ENCODE measurements at places on chromosomes 7 and 10.

- DNase-seq: no peak
These were observed 28.8 kb downstream of the MIOS start for GRCh38 chr7:7595451-7595850.

DNA sequence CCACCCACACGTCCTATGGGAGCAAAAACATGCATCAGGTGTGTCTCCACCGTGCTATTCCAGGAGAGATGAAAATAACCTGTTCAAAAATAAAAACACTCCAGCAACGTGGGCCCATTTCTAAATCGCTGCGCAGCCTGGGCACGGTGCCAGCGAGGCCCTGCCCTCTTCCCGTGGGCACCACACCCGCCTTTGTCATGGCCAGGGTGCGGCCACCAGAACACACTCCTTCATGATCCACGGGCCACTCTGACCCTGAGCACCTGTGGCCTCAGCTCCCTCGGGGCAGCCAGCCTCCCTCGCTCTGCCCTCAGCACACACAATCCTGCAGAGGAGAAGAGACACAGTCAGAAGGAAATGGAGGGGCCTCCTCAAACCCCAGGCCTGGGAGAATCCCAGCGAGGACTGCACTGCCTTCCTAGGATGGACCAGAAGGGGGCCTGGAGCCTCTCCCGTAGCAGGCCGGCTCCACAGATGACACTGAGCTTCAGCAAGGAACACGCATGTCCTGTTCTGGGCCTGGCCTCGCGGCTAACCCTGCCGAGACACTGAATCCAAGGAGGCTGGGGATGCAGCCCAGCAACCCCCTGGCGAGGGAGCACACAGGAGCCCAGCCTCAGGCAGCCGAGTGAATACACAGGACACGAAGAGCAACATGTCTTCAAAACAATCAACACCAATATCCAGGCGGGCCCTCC, 169.0 kb downstream of the MAD1L1 start:
- no peak for DNase-seq

GRCh38 chr10:32050177-32050576, 6.0 kb downstream of the KIF5B start:
- no peak for DNase-seq

GRCh38 chr7:67625257-67625737, 628.7 kb downstream of the TYW1 start:
- peak; percentile 92 for DNase-seq

DNA sequence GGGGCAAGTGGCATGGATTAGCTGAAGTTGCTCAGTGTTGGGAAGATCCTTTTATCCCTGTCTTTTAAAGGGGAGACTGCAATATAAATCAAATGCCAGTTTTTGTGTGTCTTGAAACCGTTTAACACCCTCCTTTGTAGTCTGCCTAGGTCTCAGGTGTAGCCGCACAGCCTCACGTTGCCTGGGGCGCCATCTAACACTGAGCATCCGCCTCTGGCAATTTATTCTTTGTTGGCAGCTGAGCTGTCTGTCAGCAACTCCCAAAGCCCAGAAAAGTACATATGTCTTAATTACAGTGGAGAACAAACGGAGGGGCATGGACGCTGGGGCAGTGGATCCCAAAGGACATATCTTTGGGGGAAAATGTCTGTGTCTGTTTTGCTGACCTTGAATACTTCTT, 254.7 kb downstream of the STK31 start:
- DNase-seq: no peak

GRCh38 chr10:115295213-115295805, 202.1 kb downstream of the ATRNL1 start:
- no peak for DNase-seq

- no peak for DNase-seq
These were observed 753 bp downstream of the CAMK2B start for GRCh38 chr7:44324481-44325200.

- no peak for DNase-seq
These were observed 64.6 kb downstream of the KLF6 start for GRCh38 chr10:3720228-3721019.
